Activated T-helper 17 cell treated with anti-CD3 and anti-CD28 coated beads, Interleukin-2, amount 50 U/mL, for 72 hours (primary cell): ENCODE measurements at places on chromosomes 1 and 21.

DNA sequence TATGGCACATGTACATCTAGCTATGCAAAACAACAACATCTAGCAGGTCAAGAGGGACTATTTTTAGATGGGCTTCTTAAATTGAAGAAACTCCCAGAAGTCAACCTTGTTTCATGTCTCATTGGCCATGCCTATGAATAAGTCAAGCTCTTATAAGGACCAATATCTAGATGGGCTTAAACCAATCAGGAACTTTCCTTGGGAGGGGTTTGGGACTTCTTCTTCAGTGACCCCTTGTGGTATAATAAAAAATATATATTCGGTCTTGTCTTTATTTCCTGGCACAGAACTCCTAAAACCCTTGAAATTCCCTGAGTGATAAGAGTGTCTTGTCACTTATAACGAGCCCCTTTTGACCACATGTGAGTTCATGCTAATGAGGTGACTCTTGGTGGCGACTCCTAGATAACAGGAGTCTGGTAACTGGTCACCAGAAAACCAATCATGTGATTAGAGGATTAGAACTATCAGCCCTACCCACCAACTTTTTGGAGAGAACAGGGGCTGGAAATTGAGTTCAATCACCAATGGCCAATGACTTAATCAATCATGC is 218.3 kb downstream of the HHIPL2 start:
- ATAC-seq: no peak

DNA sequence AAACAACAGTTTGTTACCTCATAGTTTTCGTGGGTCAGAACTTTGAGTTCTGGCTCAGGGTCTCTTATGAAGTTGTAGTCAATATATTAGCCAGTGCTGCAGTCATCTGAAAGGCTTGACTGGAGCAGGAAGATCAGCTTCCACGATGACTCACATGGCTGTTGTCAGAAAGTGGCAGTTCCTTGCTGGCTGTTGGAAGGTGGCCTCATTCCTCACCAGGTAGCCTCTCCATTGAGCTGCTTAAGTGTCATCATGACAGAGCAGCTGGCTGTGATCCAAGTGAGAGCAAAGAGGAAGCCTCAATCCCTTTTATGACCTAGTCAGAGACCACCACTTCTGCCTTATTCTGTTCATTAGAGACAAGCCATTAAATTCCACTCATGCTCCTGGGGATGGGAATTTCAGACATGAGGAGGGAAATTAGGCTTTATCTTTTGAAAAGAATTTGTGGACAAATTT is 5.6 kb downstream of the OSBPL9 start:
- peak; percentile 48 for ATAC-seq

GRCh38 chr1:168728473-168729404 is at the start of gene DPT:
TSS of gene DPT (minus strand) at chr1:168729206. CDS start at chr1:168729174, 32 bp downstream.
- no peak for ATAC-seq

- no peak for ATAC-seq
Observed at GRCh38 chr1:96346719-96347118, 374.9 kb upstream of the PTBP2 start.

DNA sequence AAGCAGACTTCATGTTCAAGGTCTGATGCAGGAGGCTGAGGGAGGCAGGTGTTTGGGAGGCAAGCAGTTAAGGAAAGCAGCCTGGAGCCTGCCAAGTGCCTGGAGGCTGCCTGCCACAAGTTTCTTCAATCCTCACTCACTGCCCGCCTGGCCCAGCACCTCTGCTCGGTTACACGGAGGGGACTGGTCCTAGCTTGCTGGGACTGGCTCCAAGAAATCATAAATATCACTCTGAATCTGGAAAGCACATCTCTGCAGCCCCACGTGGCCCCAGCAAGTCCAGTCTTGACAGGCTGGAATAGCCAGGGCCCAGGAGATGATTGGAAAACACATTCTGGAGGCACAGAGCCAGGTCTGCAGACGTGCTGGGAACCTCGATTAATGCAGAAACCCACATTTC is 83.9 kb downstream of the BCAR3 start:
- ATAC-seq: no peak

GRCh38 chr1:184002071-184002470 is 35.5 kb downstream of the COLGALT2 start:
- no peak for ATAC-seq

- no peak for ATAC-seq
Observed at GRCh38 chr1:175504875-175505555, 238.4 kb downstream of the TNR start.

DNA sequence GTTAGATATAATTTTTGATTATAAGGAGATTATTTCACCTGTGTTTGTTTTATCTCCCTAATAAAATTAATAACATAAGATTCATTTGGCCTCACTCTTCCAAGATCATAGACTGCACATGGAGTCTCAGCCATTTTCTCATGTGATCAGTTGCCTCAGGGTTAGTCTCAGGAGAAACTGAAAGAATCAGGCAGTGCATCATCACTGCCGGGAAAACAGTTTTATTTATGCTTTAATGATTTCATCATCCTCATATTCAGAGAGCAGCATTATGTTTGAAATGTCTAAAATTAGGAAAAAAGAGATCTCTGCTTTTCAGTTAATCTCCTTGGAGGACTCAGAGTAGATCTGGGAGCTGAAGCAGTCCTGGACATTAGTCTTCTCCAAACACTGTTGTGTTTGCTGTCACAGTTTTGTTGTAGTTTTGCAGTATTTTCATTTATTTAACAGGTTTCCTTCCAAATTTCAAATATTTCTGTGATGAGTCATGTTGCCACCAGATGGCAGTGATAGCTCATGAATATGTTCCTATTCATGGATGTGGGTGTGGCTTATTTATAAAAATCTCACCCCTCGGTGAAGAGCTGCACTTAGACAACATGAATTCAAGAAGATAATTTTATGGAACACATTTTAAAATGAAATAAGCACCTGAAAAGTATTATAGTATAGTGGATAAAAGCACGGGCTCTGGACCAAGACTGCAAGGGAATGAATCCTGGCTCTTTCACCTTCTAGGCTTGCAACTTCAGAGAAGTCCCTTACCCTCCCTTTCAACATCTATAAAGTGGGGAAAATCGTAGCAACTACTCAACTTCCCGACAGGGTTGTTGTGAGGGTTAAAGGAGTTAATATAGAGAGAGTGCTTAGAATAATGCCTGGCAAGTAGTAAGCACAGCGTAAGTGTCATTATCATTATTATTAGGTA is 31.2 kb downstream of the CHD1L start:
- no peak for ATAC-seq

DNA sequence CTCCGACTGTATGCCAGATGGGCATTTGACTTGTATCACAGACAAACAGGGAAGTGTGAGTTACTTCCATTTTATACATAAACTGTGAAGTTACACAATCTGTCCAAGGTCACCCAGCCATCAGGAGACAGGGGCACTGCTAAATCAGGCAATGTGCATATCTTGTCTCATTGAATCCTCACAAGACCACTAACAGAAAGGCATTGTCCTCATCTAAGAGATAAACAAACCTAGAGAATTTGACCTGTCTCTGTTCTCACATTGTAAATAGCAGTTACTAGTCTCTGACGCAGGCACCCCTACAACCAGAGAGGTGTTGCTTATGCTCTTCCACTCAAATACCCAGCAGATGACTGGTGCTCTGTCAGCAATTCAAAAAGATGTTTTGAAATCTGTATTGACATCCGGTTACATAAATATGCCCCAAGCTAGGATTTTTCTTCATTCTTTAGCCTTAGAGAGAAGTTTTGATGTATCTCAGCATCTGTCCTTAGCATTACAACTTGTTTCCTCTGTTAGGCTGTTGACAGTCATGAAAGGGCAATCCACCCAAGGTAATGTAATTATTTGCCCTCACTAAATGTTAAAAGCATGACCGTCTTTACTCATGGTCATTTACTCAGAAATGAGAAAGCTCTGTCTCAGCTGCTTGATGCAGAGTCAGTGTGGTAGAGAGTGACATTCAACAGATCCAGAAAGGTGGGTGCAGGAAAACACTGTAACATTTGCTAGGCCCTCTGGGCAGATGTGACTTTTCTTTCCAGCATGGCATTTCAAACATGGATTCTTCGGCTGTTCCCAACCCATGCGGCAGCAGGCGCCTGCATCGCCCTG is 51.9 kb upstream of the ZNF326 start:
- no peak for ATAC-seq

DNA sequence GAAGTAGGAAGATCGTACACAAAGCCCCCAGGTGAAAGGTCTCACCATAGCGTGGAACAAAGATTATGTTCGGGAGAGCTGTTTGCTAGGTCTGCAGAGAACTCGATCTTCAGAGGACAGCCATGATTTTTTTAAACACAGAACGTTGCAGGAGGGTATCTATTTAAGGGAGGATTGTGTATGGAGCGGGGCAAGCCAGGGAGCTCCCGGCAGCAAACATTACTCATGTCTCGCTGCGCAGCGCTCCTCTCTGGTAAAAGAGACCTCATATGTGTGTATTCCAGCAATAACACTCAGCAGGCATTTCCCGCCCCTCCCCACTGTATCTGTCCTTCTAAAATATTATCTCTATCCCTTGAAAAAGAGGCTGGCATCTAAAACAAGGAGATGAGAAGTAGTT is 2.7 kb downstream of the GLIS1 start:
- no peak for ATAC-seq

DNA sequence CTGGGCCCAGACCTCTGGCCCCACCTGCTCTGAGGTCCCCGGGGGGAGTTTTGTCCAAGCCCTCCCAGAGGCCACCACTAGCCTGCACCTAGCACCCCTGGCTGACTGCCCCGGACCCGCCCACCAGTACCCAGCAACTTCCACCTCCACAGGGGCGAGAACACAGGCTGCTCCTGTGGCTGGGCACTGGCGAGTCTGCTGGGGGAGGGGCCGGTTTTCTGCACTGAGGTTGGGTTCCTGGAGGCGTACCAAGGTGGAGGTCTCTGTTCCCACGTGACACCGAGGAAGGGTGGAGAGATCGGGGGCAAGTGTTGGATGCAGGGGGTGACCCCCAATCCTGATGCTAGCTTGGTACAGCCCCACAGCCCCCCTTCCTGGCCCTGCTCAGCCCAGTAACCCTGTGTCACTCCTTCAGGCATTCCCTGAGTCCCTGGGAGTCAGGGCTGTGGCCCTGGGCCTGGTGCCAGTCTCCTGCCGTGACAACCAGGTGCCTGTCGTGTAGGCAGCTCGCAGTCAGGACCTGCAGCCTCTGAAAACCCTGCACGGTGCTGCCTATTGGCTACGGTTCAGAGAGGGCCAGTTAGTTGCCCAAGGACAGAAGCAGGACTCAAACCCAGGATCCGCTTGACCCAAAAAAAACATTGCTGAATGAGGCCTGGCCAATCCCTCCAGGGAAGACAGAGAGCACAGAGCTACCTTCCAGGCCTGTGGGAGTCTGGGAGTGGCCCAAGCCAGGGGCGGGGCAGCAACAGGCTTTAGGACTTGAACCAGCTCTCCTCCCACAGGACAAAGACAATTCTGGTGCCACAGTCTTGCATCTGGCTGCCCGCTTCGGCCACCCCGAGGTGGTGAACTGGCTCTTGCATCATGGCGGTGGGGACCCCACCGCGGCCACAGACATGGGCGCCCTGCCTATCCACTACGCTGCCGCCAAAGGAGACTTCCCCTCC is 3.1 kb downstream of the ESPN start:
- ATAC-seq: no peak

DNA sequence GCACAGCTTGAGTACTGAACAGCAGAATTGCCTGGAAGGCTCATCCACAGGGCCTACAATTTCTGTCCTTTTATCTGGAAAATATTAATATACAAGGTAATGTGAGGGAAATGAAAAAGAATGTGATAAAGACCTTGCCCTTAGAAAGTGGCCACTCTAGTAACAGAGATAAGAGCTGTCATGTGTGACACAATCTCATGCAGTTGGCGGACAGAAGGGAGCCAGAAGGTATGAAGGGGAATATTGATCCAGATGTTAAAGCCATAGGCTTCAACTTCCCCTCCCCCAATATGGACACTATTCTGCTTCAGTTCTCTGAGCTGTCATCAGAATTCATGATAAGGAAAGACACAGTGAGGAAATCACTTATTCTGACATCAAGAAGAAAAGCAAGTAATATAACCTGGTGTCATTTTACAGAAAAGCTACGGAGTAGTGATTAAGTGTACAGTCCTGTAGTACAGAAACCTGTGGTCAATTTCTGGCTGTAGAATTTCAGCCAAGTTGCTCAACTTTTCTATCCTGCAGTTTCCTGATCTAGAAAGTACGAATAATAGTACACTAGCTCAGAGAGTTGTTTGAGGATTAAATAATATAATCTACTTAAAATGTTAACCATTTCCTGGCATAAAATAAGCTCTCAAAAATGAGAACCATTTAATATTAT is 572.1 kb downstream of the DPYD start:
- ATAC-seq: no peak

- ATAC-seq: no peak
Observed at GRCh38 chr1:47340227-47340626, 6.6 kb downstream of the CMPK1 start.

- ATAC-seq: peak; percentile 75
Observed at GRCh38 chr1:89065079-89065868, at the start of gene GBP1. TSS of gene GBP1 (minus strand) at chr1:89065208. CDS start at chr1:89063234, 1,974 bp downstream.

DNA sequence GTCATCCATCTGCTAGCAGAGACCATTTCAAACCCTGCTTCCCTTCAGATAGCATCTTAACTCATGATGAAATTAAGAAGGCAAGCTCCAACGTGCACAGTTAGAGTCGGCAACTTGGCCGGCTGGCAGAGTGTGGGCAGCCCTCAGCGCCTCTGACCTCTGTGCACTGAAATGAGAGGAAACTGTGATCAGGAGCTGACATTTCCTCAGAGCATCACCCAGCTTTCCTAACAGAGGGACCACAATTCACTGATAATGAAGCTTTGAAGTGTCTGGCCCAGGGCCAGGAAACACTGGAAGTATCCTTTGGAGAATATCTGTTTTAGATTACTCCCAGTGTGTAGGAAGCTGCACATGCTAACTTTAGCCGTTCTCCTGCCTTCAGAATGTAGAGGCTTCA is 145.0 kb upstream of the ZC3H11B start:
- no peak for ATAC-seq

GRCh38 chr1:167795810-167796740 is 74.3 kb downstream of the MPZL1 start:
- no peak for ATAC-seq

DNA sequence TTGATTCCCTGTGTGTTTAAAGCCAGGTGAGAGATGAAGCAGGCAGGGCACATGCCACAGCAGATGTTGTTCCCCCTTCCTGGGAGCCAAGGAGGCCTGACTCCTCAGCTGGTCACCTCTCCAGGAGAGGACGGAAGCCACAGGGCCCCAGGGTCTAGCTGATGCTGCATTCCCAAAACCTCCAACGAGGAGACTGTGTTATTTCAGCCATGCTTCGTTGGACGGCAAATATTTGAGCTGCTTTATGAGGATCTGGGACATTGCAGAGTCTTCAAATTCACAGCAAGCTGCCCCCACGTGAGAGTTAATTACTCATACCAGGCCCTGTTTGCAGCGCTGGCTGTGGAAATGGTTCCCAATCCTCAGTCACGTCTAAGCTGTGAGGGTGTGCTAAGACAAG is 85.3 kb downstream of the CDC7 start:
- ATAC-seq: no peak

- ATAC-seq: no peak
Observed at GRCh38 chr1:187920976-187921375, 1092.2 kb downstream of the PLA2G4A start.

GRCh38 chr1:67749844-67750690 is 65.1 kb downstream of the GADD45A start:
- ATAC-seq: peak; percentile 71

GRCh38 chr1:42593486-42594100 is 64.6 kb upstream of the PPIH start:
- no peak for ATAC-seq
